ENCODE measurements at places on chromosomes 6 and 20.
A peak's percentile ranks its signal among the peaks of the same experiment; 100 is the strongest.

DNA sequence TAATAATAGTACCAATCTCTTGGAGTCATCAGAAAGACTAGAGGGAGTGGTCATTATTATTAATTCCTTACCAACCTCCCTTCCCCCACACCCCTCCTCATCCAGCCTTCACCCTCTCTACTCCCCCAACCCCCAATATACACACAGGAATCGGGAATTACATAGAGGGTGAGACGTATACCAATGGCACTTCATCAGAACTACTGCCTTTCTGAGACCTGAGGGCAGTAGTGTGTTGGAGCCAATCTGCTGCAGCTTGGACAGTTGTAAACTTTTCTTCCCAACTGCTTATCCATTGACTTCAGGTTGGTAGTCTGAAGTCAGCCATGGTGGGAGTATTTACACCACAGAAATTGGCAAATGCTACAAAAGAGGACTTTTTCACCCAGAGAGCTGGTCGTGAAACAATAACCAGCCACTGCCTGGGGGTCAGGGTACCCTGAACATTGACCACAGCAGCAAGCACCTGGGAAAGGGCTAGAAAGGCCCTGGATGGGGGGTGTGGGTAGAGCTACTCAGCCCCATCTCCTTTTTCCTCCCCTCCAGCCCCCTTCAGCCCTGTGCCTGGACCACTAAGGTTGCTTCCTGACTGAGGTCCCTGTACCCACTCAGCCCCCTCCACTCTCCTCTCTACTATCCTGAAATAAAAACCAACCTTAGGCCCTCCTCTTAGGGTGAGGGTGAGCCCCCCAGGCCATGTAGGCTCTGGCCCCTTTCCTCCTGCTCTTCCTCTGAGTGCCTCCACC is 161.5 kb downstream of the MRPL14 start:
- DNase-seq, result no peak

- no peak for DNase-seq
These were observed 175.2 kb upstream of the FERMT1 start for GRCh38 chr20:6298049-6298448.

GRCh38 chr6:154230393-154230792 is 126.2 kb downstream of the IPCEF1 start:
- DNase-seq, result no peak

DNA sequence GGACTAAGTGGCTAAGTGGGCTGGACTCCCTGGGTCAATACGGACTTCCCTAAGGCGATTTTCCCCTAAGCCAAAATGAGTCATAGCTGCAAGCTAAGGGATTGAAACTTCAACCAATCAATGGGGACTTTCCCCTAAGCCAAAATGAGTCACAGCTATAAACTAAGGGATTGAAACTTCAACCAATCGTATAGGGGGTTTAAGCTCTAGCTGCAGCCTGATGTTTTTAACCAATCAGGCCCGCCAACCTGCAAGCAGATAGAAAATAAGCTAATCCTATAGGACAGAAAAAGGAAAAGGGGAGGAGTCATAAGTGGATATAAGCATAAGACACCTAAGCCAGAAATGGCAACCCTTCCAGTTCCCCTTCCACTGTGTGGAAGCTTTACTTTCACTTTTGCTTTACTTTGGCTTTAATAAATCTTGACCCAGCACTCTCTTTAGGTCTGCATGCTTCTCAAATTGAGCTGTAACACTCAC is 655.0 kb upstream of the HS3ST5 start:
- no peak for DNase-seq

DNA sequence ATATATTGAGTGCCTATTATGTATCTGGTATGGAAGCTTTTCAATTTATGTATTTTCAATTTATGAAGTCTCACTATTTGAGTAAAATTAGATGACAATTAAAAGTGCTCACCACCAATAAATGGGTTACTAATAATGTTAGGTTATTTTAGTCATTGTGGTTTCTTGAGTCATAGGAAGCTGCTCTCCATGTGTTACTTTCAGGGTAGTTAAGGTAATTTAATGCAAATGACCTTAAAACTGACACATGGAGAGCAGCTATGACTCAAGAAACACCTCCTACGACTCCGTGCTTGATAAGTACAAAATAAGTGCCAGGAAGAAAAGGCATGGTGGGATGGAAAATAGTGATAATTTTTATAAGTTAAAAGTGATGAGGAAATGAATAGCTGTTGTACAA is 16.5 kb upstream of the TINAG start:
- DNase-seq, result no peak

DNA sequence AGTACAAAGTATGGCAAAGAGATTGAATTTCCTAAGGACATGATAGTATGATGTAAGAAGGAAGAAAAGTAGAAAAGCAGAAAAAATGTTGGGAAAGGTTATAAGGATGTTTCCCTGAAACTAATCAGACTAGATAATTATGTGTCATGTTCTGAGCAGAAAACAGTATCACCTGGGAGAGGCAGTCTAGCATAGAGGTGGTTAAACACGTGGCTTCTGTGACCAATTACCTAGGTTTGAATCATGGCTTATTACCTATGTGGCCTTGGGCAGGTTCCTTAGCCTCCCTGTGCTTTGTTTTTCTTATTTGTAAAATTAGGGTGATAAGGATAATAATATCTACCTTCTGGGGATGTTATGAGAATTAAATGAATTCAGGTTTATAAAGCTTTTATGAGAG is 38.0 kb downstream of the SCGN start:
- DNase-seq, result no peak

- DNase-seq, result no peak
These were observed 51.9 kb upstream of the TPD52L1 start for GRCh38 chr6:125101631-125102030.

DNA sequence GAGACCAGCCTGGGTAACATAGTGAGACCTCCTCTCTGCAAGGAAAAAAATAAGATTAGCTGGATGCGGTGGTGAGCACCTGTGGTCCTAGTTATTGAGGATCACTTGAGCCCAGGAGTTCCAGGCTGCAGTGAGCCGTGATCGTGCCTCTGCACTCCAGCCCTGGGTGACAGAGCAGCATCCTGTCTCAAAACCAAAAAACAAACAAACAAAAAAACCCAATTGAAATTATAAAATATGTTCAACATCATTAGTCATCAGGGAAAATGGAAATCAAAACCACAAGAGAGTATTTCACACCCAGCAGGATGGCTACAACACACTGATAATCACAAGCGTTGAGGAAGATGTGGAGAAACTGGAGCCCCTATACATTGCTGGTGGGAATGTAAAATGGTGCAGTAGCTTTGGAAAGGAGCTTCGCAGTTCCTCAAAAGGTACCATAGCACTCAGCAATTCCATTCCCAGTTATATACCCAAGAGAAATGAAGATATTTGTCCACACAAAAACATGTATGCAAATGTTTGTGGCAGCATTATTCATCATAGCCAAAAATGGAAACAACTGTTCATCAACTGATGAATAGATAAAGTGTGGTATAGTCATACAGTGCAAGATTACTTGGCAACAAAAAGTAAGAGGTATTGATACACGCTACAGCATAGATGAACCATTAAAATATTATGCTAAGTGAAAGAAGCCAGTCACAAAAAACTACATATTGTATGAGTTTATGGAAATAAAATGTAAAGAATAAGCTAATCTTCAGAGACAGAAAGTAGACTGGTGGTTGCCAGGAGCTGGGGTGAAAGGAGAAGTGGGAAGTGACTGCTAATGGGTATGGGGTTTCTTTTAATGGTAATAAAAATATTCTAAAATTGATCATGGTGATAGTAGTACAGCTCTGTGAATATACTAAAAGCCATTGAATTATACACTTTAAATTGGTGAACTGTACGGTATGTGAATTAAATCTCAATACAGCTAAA is 38.7 kb upstream of the RIPOR2 start:
- DNase-seq, result no peak

GRCh38 chr20:58908221-58908620 is 55.7 kb downstream of the GNAS start:
- DNase-seq, result no peak

DNA sequence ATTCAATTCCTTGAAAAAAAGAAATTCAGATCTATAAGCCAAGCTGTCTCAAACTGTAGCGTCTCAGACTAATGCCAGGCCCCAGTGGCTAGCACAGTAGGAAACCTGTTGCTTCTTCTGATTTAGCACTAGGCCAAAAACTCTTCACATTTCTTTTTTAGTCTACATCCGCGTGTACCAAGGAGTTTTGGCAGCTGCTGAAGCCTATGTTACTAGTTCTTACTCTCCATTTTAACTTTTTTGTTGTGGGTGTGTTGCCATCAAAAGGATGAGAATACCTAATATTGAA is 65.0 kb upstream of the BTN3A2 start:
- no peak for DNase-seq

- no peak for DNase-seq
These were observed 74.6 kb upstream of the RNF24 start for GRCh38 chr20:4089756-4090487.

- DNase-seq, result no peak
These were observed 60.9 kb upstream of the MC3R start for GRCh38 chr20:56187534-56188165.

GRCh38 chr20:21339499-21339898 is 36.4 kb downstream of the XRN2 start:
- DNase-seq, result no peak

GRCh38 chr6:70520575-70520974 is 46.2 kb upstream of the SDHAF4 start:
- DNase-seq, result peak; percentile 3

GRCh38 chr6:31568537-31568961 is 3.5 kb upstream of the LTA start:
- no peak for DNase-seq

DNA sequence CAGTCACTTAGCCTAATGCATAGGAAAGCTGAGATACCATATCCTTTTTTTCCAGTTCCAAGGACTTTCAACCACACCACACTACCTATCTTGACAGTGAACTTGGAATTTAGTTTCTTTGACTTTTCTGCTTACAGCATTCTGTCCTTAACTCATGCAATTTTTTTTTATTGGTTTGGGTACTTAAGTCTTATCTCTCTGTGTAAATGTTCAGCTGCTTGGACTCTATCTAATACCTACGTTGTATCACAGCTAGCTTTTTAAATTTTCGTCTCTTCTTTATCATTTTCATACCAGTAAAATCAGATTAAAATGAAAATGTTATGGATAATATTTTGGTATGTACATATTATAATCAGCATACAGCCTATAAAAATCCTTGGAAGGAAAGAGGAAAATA is 106.9 kb upstream of the ADGRF1 start:
- no peak for DNase-seq

DNA sequence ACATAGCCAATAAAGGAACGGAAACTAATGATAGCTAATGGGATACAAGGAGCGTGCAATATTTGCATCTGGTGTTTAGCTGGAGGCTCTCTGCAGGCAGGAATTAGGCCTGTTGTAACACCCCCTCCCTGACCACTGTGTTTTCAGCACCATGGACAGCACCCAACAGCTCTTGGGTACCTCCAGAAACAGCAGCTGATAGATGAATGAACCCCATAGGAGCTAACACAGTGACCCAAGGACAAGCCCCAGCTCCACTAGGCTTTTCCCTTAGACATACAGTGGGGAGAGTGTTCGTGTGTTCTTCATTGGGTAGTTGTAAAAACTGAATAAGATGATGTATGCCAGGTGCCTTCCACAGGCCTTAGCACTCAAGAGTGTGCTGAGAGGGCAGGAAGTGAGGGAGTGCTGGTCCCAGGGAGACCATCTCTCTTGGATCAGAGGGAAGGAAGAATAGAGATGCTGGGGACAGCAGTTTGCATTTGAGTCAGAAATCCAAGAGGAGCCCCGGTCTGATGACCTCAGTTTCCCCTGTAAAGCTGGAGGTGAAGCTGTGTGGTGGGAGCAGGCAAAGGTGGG is 161.3 kb downstream of the PHACTR3 start:
- DNase-seq, result no peak

GRCh38 chr20:53800883-53801604 is 207.4 kb upstream of the ZNF217 start:
- DNase-seq, result no peak

DNA sequence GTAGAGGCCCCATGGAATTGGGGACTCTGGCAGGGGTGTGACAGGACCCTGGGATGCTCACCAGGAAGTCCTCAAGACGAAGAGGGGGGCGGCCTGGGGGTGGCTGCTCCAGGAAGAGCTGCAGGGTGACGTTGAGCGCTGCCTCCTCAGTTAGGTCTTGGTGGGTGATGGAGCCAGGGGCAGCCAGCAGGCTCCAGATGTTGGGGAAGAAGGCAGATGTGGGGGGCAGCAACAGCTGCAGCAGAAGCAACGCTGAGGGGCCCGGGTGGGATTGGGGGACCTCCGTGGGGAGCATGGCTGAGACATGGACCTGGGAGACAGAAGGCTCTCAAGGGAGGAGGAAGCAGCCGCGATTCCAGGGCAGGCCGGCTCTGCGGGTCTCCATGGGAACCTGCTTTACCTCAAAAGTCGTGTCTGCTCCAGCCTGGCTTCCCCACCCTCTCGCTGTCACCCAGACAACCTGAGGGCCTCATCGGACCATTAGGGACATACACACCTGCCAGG is 591 bp downstream of the VWA7 start:
- DNase-seq, result no peak

- DNase-seq, result no peak
These were observed 35.5 kb upstream of the ZFAND3 start for GRCh38 chr6:37783856-37784584.

- no peak for DNase-seq
These were observed 34.3 kb upstream of the TNFRSF21 start for GRCh38 chr6:47344022-47344421.

DNA sequence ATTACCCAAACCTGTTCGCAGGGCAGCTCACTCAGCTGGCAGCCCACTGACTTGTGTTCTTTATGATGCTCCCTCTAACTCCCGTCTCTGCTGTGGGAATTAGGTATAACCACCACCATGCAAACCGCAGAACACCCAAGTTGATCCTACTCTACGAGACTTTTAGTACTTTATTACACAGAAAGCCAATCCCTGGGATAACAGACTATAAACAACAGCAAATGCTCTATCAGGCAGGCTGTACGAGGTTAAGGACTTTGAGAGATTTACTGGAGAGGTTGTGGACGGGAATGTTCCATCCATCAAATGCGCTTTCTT is 241.1 kb downstream of the FOXC1 start:
- DNase-seq, result no peak

DNA sequence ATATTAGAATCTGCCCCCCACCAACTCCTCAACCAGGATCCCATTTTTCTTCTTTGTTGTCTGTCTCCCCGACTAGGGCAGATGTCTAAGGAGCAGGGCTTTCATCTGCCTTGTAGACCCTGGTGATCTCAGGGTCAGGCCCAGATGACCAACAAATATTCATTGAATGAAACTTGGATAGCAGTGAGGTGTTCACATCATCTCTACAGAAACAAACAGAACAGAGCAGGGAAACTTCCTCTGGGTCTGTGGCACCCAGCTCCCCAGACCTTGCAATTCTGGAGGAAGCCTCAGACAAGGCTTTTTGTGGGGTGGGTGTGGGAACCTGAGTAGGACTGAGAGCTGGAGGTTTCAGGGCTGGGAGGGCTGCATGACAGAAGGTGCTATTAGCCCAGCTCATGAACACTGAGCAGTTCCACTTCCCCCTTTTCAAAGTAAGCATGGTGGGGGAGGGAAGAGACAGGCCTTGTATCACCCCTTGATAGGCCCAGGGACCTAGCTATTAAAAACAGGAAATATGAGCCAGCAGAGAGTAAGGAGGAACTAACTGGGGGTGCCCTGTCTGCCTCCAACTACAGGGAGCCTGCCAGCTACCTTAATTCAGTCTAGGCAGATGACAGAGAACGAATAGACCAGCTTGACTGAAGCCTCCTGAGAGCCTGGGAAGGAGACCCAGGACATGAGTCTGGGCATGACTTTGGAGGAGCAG is 37.3 kb upstream of the TOP1 start:
- no peak for DNase-seq
